ENCODE measurements at places on chromosomes 2 and 18. TPM values are rescaled to one million over a fixed set of nuclear protein-coding genes. Genes with fewer than 3 reads are reported as not detected.

GRCh38 chr2:39007875-39008504 is 112.9 kb downstream of the SOS1 start:
- DNase-seq: no peak

- no peak for DNase-seq
Observed at GRCh38 chr2:144356402-144356801, 163.5 kb downstream of the ZEB2 start.

GRCh38 chr2:216777637-216778273 is 82.1 kb downstream of the TNP1 start:
- DNase-seq: no peak

DNA sequence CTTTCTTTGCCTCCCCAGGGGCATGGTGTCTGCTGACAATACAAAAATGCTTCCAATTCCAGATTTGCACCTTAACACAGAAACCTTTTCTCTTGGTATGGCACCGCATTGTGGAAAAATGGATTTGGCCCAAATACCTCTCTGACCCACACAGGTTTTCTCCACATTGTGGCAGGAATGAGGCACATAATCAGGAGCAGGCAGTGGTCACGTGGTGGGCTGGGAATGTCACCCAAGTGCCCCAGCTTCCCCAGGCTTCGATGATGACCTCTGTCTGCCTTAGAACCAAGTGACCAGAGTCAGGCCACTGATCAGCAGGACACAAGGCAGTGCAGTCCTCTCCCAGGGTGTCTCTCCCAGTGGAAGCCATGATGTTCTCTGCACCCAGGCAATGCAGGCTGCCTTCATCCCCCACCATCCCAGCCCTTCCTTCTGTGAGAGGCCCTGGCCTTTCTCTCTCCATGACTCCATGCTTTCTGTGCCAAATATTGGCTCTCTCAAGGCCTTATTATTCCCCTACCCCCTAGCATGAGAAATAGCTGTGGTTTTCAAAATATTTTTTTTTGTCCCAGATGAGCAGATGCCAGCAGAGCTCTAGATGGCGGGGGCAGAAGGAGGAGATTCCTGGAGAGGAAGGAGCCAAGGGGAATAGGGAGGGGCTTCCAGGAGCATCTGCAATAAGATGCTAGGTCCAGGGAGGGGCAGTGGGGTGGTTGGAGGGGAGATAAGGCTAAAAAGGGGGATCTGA is 198.9 kb downstream of the ACKR3 start:
- DNase-seq: no peak

DNA sequence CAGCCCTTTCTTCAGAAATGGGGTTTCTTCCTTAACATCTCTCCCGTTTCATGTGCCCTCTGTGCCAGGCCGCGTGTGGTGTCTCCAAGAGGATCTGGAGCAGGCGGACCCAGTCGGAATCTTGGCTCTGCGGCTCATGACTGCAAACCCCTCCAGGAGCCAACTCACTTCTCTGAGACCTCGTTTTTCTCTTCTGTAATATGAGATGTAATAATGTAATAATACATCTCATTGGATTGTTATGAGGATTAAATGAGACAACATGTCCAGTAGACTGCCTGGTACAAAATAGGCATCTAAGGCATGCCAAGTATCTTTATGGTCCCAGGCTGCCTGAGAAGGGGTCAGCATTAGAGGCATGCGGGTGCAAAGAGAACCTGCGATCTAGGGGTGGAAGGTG is 221.3 kb upstream of the REV1 start:
- DNase-seq: no peak

GRCh38 chr2:219081701-219082331 is 21.1 kb upstream of the IHH start:
- no peak for DNase-seq

DNA sequence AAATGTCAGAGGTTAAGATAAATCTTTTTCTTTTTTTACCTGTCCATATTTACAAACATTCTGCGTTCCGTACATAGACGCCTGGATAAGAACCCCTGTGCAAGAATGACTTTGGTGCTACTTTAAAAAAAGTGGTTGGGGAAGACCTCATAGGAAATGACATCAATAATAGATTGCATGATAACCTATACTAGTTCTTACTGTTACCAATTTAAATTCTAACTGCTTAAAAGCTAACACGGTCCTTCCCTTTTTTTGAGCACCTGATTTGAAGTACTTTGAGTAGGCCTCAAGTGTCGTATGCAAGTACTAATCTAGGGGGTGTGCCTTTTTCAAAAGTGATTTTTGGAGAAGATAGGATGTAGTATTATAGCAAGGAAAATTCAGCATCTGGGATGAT is 2.1 kb downstream of the SLC39A10 start:
- no peak for DNase-seq

Gene EXOC6B
- total RNA-seq: 43.5 TPM

Gene PLEK
- 0.11 TPM for total RNA-seq

Gene CHRNG
- not detected for total RNA-seq

Gene STPG4
- total RNA-seq: 0.11 TPM

Data from pulmonary artery endothelial cell (primary cell).